ENCODE measurements at places on chromosomes 4 and X.

DNA sequence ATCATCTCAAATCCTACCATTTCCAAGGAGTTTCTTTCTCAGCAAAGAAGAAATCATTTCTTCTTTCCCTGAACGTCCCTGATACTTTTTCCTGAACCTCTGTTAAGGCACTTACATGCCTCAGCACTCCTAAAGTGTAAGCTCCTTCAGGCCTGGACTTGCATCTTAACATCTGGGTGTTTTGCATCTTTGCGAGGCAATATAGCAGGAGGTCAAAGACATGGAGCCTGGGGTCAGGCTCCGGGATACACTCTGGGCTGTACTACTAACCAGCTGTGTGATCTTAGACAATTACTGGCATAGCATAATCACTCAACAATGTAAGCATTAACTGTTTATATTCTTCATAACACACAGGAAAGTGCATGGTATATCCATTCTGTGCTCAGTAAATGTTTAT is 275.5 kb upstream of the BOD1L1 start:
- DNase-seq: no peak

DNA sequence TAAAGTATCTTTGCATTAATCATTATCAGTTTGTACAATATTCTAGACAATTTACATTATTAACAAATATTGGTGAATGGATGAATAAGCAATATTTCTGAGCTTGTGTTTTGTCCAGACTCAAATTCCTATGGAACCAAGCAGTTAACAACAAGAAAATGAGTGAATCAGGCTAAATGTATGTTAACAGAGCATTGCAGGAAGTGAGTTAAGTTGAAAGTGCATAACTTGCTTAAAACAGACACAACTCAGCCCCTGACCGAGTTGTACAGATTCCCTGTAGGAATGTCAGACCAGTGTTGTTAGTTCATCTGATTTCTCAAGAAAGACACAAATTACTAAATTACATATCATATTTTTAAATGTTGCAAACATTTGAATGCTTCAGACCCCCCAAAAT is 23.7 kb upstream of the CSN1S1 start:
- DNase-seq: no peak

DNA sequence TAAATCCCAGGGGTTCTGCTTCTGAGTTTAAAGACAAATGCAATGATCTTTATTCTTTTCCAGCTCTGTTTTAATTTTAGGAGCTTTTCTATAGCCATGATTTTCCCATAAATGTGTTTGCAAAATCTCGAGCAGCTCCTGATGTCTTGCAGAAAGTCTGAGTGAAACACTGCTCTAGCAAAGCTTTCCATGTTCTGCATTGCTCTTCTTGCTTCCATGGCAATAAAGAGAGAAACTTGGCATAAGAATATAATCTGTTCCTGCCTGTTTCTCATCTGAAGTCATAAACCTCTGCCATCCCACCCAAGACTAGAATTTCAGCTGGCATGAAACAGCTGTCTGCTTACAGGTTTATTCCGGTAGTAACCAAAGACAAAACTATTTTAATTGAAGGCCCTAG is 254.5 kb downstream of the SPRY1 start:
- DNase-seq: no peak

- DNase-seq: no peak
Measured at GRCh38 chr4:40403081-40403480, 67.9 kb downstream of the CHRNA9 start.

GRCh38 chr4:5478697-5479096 is 229.7 kb downstream of the EVC2 start:
- no peak for DNase-seq

- DNase-seq: no peak
Measured at GRCh38 chr4:158825433-158826036, 56.7 kb downstream of the FNIP2 start.

DNA sequence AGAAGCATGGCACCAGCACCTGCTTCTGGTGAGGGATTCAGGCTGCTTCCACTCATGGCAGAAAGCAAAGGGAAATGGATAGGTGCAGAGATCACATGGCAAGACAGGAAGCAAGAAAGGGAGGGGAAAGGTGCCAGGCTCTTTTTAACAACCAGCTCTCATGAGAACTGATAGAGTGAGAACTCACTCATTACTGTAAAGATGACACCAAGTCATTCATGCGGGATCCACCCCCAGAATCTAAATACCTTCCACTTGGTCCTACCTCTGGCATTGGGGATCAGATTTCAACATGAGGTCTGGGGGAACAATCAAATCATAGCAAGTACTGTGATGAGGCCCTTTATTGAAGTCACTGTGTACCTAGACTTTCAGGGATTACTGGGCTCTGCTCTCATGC is 72.0 kb upstream of the PRDM5 start:
- no peak for DNase-seq

GRCh38 chr4:38344929-38345328 is 319.1 kb upstream of the KLF3 start:
- DNase-seq: no peak

DNA sequence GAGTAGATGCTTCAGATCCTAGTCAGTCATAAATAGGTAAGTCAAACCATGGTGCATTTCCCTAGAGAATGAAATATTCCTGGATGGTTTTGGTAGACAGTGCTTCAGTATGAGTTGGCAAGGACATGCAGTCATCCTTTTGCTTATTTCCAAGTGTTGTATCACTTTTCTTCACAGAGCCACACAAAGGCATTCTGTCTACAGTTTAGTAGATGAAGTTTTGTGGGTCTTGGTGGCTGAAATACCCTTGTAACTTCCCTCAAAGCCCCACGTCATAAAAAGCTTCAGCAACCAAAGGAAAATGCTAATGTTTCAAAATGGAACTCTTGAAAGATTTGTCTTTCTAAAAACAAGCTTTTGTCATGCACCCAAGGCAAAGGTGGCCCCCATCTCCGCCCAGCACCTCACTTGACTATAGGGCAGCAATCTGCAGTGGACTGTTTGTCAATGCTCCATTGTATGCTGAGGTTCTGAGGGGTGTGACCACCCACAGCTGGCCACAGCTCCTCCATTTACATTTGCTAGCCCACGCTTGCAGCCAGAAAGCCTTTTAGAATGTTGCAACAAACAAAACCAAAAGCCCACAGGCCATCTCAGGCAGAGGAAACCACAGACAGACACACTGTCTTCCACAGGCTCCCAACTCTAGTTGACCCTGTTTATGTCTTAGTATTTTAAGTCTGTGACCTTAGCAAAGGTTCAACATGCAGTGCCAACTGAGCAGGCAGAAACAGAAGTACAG is 87.1 kb upstream of the FAM9C start:
- no peak for DNase-seq

- no peak for DNase-seq
Measured at GRCh38 chrX:150879855-150880807, 18.3 kb downstream of the CD99L2 start.

GRCh38 chrX:54042609-54043021 is 1.7 kb downstream of the PHF8 start:
- peak; percentile 46 for DNase-seq

- no peak for DNase-seq
Measured at GRCh38 chr4:1862055-1862911, 6.3 kb upstream of the LETM1 start.

GRCh38 chrX:19212037-19212436 is 89.8 kb upstream of the ADGRG2 start:
- DNase-seq: no peak

GRCh38 chr4:130738233-130738632 is 1642.3 kb downstream of the C4orf33 start:
- no peak for DNase-seq

DNA sequence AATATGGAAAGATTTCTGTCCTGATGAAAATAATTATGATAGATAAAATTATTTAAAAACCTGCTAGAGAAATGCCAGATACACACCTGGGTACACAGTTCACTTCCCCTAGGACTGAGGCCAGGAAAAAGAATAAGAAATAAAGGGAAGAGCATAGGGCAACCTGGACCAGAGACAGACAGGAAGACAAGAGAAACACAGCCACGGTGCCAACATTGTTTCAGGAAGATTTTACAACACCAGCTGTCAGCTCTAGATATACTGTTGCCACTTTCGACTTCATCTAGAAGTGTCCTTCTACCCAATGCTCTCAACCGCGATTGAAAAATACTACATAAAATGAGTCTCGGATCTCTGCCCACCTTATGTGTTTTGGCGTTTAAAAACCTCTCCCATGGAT is 128.5 kb downstream of the MAML3 start:
- no peak for DNase-seq

DNA sequence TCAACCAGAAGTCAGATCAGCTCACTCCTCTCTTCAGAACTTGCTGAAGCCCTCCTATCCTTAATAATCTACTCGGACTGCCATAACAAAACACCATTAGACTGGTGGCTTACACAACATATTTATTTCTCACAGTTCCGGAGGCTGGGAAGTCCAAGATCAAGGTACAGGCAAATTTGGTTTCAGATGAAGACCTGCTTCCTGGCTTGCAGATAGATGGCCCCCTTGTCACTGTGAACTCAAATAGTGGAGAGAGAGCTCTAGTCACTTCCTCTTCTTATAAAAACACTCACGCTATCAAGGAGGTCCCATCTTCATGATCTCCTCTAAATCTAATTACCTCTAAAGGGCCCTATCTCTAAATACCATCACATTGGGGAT is 125.1 kb downstream of the CAMK2D start:
- DNase-seq: no peak

- DNase-seq: no peak
Measured at GRCh38 chrX:108437349-108438109, 693 bp downstream of the COL4A6 start.

All from right lobe of liver (tissue), 6 donors.